ENCODE measurements at places on chromosomes 11 and 22.

- no peak for DNase-seq
These were observed 68.6 kb downstream of the RAB38 start for GRCh38 chr11:88106666-88107065.

GRCh38 chr11:93221539-93221938, 23.7 kb upstream of the SLC36A4 start:
- DNase-seq: no peak

GRCh38 chr22:25388866-25389540, 169.6 kb downstream of the CRYBB2 start:
- peak; percentile 43 for DNase-seq

- DNase-seq: no peak
These were observed 97.1 kb downstream of the ME3 start for GRCh38 chr11:86575208-86575855.

DNA sequence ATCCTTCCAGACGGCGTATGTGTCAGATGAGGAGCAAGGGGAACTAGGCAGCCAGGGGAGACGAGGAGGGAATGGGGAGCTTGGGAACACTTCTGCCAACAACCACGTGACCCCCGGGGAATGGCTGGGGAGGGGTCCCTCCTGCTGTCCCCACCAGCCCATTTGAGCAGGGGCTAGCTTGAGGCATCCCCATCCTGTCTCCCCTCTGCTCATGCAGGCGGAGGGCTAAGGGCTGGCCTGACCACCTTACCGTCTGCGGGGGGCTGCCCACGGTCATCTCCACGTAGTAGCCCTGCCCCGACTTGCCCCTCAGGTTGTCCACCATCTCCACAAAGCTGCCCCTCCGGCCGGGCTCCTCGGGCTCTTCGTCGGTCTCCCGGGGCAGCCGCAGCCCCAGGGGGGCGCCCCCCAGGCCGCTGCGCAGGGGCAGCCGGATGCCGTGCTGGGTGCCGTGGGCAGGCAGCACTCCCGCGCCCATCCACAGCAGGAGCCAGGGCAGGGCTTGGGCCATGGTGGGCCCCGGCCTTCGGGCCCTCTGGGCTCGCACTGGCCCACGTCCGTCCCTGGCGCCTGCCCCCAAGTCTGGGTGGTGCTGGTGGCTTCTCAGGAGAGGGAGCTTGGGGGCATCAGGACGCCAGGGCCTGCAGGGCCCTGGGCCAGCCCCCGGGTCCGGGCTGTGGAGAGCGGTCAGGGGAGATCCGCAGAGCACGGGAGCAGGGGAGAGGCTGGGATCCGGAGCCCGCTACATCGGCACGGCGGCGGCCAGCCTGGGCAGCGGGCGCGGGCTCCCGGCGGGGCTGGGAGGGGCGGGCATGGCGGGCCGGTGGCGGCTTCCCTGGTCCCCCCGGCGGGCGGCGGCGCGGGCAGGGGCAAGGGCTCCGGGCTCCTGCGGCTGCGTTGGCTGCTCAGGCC, 515 bp downstream of the BACE1 start:
- peak; percentile 25 for DNase-seq

GRCh38 chr11:117417342-117417741, 89.7 kb downstream of the CEP164 start:
- no peak for DNase-seq

DNA sequence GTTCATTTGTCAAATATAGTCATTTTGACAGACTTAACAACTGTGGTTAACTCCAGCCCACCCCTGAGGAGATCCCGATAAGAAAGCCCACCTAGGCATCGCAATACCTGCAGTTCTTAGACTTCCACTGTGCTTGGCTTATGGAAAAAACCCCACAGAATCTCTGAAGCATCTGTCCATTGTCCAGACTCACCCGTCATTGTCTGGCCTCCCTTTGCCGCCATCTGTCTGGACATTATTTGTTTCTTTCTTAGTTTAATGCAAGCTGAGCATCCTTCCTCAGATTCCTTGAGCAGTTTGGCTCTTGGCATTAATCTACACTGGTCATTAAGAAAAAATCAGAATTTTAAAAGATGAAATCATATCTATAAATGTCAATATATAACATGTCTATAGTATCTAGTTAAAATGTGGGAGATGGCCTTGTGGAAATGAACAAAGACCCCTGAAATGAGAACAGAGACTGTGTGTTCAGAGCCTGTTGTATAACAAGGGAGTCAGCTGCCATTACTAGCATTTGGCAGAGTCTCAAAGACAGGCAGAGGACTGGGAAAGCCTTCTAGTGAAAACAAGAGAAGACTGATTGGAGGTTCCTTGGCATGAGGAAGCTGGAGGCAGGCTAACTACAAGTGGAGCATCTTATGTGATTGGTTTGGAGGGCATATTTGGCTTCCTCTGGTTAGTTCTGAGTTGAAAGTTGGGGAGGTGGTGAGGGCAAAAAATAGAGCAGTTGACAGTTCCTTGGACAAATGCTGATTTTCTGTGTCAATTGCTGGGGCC, 80.4 kb downstream of the SPON1 start:
- no peak for DNase-seq

DNA sequence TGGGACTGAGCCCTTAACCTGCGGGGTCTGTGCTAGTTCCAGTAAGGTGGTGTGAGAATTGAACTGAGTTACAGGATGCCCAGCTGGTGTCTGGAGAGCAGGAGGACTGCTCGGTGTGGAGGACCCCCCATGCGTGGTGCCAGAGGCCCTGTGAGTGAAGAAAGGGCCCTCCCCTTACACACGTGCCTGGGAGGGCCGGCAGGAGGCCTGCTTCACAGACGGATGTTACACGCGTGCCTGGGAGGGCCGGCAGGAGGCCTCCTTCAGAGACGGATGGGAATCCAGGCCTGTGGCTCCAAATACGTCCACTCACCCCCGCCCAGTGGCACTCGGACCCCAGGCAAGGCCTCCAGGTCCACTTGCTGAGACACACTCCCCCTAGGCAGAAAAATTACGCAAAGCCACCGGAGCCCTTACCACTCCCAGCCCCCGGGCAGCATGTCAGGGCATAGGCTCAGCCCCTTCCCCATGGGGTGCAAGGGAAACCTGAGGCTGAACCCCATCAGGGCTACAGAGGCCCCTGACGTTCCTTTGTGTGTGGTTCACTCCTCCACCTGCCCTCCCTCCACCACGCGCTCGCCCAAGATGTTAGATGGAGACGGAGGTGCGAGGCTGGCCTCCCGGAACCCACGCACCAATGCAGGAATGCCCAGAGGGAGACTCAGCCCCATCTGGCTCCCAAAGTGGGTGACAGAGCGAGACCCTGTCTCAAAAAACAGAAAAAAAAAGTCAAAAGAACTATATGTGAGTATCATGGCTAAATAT, 227.8 kb downstream of the BRD1 start:
- no peak for DNase-seq

GRCh38 chr11:92501066-92501739, 276.6 kb downstream of the FAT3 start:
- no peak for DNase-seq

DNA sequence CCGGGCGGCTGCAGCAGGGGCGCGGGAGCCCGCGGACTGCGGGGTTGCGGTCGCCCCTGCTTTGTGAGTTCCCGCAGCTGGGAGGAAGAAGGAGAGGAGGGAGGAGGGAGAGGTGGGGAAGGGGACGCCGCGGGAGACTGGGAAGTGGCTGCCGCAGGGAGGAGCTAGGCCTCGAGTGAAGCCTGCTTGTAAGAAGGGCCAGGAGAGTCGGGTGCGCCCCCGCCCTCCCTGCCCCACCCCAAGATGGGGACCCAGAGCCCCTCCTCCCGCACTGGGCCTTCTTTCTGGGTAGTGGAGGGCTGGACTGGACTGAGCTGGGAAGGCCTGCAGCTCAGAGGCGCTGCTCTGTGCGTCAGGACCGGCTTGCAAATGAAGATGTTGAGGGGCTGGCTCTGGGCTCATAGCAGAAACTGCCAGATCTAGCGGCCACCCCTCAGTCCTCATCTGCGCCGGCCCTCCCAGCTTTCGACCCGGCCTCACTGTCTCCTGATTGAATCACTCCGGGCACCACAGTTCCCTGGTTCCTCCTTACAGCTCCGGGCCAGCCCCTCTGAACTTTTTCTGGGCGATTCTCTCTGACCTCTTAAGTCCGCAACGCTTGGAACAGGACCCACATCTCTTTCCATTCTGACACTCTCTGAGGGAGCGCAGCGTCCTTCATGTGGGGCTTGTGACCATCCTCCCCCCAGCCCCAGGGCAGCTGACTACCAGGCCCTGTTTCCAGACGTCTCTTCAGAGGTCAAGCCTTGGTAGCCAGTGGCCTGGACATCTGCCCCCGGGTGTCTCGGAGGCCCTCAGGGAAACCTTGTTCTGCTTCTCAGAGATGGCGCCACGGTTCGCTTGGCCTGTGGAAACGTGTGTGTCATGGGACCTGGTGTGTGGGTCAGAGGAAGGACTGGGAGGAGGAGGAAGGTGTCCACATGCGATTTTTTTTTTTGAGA, 21.9 kb downstream of the SERPINH1 start:
- DNase-seq: peak; percentile 69

DNA sequence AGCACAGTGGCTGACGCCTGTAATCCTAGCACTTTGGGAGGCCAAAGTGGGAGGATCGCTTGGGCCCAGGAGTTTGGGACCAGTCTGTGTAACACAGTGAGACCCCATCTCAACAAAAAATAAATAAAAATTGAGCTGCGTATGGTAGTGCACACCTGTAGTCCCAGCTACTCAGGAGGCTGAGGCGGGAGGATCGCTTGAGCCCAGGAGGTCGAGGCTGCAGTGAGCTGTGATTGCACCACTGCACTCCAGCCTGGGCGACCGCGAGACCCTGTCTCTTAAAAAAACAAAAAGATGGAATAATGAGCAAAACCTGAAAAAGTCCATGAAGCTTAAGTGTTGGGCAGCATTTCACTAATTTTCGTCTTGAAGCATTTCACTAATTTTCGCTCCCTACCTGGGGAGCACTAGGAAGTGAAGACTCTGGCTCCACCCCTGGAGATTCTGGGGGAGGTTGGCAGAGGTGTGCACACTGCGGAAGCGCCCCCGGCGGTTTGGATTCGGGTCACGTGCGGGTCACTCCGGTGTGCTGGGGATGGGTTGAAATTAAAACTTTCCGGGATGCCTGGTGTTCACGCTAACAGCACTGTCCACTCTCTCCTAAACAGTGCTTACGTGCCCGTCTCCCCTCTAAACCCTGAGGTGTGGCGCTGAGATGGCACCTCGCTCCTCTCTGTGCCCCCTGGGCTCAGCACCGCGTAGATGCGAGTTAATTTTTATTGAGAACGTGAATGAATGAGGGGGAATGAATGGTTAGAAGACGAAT, 906 bp upstream of the NAA40 start:
- DNase-seq: peak; percentile 72

GRCh38 chr22:49554741-49555140, 272.9 kb downstream of the BRD1 start:
- no peak for DNase-seq

DNA sequence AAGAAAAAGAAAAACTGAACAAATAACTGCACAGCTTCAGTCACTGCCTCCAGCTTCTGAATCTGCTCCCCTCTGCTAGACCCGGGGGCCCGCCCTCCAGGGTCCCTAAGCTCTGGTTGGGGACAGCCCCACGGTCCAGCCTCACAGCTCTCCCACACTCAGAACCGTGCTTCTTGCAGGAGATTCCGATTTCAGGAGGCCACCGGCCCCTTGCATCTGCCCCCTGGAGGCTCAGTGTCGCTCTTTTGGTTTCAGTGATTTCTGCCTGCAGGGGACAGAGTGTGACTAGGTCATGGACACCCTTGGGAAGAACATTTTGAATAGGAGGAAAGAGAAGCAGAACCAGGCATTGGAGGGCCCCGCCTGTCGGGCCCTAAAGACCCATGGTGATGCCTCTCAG, 23.1 kb upstream of the RPS3 start:
- no peak for DNase-seq

GRCh38 chr11:112961751-112962578, 745 bp downstream of the NCAM1 start:
- no peak for DNase-seq

GRCh38 chr11:65183201-65183891, 1.6 kb downstream of the CAPN1 start:
- DNase-seq: no peak

- DNase-seq: no peak
These were observed 324.0 kb downstream of the RAB38 start for GRCh38 chr11:87851234-87851633.

DNA sequence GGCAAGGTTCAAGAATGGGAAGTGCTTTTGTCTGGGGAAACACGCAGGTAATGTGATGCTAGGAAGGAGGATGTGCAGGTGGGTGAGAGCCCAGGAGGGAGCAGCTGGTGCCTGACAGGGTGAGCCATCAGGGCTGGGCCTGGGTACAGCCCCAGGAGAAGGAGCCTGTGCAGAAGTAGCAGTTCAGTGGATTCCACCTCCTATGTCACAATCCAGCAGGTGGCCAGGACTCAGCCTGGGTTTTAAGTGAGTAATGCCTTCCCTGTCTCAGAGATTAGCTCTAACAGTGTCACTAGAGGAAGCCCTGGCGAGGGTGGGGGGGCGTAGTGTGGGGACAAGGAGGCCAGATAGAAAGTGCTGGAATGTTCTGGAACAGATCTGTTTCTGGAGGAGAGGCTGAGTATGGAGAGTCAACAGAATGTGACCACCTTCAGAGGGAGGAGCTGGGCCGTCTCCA, 8.1 kb downstream of the RIC8A start:
- no peak for DNase-seq

DNA sequence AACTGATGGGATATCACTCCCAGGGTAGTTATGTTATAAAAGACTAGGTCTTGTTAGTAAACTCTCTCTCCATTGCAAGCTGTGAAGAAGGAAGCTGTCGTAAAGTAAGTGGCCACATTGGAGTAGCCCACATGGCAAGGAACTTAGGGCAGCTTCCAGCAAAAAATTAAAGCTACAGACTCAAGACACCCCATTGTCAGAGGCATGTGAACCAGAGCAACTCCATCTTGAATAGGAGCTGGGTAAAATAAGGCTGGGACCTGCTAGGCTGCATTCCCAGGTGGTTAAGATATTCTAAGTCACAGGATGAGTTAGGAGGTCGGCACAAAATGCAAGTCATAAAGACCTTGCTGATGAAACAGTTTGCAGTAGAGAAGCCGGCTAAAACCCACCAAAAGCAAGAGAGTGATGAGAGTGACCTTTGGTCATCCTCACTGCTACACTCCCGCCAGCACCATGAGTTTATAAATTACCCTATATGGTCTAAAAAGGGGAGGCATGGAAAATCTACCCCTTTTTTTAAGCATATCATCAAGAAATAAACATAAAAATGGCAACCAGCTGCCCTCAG, 23.9 kb downstream of the CCKBR start:
- DNase-seq: no peak

DNA sequence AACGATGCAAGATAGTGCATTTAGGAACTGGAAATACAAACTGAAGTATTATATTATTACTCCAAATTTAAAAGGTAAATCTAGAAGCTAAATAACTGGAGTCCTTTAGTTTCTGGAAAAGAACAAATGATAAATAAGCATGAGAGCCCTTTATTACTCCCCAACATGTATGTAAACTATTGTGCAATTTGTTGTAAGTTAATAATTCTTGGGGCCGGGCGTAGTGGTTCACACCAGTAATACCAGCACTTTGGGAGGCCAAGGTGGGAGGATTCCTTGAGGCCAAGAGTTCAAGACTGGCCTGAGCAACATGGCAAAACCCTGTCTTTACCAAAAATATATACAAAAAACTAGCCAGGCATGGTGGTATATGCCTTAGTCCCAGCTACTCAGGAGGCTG, 11.1 kb downstream of the SGSM3 start:
- DNase-seq: no peak

- DNase-seq: no peak
These were observed 40.4 kb downstream of the C11orf58 start for GRCh38 chr11:16778876-16779275.
